ENCODE measurements at places on chromosomes 2 and 18.

DNA sequence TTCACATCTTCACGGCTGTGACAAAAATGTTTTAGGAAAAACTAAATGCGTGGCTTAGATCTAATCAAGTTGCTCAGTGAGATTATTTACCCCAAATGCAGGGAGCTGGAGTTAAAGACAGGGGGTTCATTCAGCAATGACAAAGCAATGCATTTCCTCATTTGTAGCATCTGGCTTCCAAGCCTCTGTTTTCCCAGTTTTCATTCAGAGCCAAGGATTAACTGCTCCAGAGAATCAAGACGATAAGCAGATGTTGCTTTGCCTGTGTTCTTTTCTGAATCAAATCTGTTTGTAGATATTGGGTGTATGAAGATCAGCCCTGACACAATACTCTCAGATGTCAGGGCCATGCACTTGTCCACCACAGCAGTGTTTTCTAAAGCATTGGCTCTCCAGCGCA is 147.4 kb upstream of the SIX2 start:
- DNase-seq, result no peak

DNA sequence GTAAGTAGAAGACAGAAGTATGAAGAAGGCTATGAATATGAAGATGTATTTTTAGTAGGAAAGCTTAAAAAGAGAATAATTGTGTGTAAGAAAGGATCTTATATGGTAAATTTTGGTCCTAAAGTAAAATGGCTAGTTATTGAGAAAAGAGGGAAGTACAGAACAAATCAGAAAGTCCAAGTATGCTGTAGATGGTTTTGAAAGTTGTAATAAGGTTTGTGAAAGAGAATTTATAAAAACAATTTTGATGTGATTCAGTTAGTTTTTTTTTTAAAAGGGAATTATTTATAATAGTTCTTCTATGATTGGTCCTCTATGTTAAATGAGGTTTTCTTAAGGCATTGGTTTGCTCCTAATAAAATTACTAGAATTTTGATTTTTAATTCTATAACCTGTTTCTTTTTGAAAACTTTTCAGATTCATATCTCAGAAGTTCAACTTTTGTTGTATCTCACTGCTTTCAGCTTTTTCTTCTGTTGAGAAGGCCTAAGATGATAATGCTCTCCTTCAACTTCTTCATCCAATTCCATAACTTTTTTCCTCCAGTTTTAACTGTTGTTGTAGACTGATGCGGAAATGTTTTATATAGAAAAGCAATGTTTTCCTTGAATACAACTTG is 322.7 kb downstream of the NOL4 start:
- DNase-seq, result no peak

GRCh38 chr18:32460171-32460731 is 10.4 kb downstream of the GAREM1 start:
- no peak for DNase-seq

GRCh38 chr2:54329482-54330161 is 73.6 kb upstream of the TSPYL6 start:
- DNase-seq, result no peak

GRCh38 chr18:71047882-71048281 is 759.0 kb downstream of the SOCS6 start:
- DNase-seq, result no peak

DNA sequence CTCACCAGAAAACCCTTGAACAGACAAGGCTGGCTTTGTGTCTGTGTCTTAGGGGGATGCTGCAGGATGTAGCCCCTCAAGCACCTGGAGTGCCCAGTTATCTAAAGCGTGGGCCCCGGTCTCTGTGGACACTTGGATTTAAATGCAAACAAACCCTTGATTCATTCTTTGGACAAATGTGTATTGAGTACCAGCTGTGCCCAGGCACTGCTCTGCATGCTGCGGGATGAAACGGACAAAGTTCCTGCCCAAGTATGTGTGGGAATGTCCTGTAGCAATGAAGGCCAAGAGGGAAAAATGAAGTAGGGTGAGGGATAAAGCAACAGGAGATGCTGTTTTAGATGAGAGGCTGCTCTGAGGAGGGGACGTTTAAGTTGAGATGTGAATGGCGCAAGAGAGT is 53.9 kb downstream of the BOLA3 start:
- DNase-seq, result no peak

GRCh38 chr2:104888489-104889258 is 34.8 kb downstream of the POU3F3 start:
- no peak for DNase-seq

- DNase-seq, result no peak
Observed at GRCh38 chr2:172085460-172086159, at the start of gene DLX1. DLX1 (plus strand) TSS chr2:172085507; CDS start chr2:172085678, 171 bp downstream.

GRCh38 chr18:63741769-63742168 is 33.4 kb upstream of the SERPINB7 start:
- no peak for DNase-seq

GRCh38 chr2:165958313-165958960 is 4.9 kb upstream of the TTC21B start:
- DNase-seq, result no peak

DNA sequence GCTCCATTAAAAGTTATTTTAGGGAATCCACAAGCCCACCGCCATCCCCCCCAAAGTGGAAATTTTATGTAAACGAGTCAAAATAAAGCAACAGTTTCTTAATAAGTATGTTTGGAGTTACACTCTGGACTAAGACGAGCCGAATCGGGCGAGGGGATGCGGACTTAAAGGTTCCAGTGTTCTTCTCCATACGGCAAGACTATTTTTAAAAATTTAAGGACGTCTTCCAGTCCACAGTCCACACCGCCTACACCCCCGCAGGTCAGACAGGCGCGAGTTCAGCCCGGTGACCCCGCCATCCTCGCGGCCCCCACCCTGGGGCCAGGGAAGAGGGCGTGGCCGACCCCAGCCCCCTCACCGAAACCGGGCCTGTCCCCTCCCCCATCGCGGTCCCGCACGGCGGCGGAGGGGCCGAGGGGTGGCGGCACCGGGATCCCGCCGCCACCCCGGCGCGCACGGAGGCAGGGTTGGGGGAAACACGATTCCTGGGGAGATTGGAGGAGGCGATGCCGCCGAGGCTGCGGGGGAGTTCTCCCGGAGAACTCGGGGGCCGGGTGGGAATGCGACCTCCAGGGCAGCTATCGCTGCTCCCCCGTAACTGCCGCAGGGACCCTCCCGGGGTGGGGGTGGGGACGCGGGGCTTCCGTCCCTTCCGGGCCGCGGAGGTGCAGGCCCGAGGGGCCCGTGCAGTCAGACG is 24.5 kb upstream of the SMAD7 start:
- no peak for DNase-seq

GRCh38 chr2:224982226-224982625 is 60.0 kb downstream of the DOCK10 start:
- no peak for DNase-seq

DNA sequence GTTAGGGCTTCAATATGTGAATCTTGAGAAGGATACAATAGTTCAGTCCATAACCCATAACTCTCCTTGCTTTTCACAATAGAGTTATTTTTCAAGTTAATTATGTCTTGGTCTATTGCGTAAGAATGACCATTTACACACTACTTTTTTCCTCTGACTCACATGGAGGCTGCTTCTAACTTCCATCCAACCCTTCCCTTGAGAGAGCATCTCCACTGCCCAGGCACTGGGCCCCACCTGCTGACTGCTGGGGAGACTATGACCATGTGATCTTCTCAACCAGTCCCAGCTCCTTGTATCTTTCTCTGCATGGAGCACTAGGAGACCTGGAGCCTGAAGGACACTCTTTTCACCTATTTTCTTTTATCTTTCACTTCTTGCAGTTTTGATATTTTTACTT is 251.5 kb downstream of the GPD2 start:
- no peak for DNase-seq

All from GM19239 (cell line).